NCI-H345 (cell line): ENCODE measurements at places on chromosomes 12 and 14.

DNA sequence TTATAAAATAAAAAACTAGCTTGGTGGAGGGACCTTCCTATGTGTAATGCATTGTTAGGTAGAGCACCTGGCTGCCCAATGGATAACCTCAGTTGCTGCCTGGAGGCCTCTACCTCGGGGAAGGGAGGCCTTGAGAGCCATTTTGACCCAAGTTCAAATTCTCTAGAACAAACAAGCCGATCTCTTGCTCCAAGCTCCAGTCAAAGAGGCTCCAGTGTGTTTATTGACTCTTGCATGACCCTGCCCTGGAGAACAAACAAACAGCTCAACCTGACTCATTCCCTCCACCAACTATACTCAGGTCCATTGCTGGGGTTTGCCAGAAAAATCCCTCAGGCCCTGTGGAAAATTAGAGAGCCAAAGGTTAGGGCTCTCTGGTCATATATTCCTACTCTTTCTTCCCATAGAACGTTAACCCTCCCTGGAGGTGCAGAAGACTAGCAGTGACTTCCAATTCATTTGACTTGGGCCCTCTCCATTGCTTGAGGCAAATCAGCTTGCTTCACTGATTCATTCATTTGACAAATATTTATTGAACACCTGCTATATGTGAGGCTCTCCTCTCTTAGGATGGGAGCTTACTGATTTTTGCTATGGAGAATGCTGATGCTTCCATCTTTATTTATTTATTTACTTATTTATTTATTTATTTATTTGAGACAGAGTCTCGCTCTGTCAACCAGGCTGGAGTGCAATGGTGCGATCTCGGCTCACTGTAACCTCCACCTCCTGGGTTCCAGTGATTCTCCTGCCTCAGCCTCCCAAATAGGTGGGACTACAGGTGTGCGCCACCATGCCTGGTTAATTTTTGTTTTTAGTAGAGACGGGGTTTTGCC, 73.7 kb upstream of the CISTR start:
- DNase-seq = no peak

DNA sequence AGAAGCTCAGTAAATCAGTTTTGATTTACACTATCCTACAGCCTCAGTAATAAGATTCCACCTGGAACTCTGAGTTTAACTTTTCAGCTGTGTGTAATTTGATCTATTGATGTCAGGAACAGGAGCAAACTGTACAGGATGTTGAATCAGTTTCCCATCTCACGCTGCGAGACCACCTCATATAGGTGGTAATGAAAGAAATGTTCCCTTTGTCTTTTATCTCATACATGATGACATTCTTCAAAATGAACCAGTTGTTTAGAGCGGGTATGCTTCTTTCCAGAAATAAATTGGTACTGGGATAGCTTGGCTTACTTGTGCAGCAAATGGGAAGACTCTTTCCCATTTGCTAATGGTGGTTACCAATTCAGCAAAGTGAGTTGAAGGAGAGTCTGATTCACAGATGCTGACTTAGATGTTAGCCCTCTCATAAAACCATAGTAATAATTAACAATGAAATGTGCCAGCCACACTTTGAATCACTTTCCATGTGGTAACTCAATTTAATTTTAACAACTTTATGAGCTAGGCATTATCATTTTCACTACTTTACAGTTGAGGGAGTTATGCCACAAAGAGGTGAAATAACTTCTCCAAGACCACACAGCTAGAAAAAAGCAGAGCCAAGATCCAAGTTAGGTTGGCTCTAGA, 251.5 kb downstream of the PAWR start:
- no peak for DNase-seq

DNA sequence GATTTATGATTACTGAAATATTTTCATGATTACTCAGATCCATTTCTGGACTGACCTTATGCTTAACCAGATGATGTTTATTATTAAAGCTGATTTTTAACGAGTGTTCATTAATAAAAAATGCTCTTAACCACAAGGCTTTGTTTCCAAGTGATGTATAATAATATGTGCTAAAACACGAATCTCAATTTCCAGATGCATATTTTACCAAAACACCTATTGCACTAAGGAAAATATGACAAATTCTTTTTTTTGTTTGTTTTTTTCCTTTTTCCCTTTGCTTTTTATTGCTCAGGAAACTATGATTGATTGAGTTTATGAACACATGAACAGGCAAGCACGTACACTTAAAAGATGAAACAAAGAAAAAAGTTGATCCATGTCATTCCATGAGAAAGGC, 16.9 kb upstream of the DUSP6 start:
- DNase-seq = no peak

DNA sequence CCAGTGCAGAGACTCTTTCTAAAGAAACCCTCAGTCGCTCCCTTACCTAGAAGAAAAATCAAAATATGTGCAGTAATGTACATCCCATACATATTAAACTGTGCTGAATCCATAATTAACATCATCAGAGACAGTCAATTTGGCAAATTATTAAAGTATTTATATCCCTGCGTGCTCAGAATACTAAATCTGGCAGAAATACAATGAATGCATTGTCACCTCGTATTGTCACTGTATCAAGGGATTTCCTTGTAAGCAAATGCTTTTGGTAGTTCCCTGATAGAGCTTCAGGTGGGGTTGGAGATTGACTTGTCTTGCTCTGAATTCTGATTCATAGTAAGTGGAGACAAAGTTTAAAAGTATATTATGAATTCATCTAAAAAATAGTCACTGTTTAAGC, 319.1 kb downstream of the PPFIA2 start:
- DNase-seq = no peak

DNA sequence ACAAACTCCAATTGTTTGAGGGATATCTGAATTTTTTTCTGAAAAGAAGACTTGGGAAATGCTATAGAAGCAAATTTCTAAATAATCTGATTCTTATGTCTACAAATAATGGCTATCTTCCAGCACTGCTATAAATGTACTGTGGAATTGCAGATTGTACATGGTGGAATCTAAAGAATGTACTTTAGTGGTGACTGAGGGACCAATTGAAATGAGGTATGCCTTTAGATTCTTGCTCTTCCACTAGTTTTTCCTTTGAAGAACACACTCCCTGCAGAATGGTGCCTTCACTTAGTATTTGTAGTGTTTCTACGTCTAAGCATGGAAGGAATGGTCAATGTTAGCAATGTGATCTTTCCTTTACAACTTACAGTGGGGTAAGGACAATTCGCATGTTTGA, 11.7 kb upstream of the PRB4 start:
- no peak for DNase-seq

- DNase-seq = peak; percentile 60
Observed at GRCh38 chr12:95336387-95337067, 118.9 kb downstream of the VEZT start.

DNA sequence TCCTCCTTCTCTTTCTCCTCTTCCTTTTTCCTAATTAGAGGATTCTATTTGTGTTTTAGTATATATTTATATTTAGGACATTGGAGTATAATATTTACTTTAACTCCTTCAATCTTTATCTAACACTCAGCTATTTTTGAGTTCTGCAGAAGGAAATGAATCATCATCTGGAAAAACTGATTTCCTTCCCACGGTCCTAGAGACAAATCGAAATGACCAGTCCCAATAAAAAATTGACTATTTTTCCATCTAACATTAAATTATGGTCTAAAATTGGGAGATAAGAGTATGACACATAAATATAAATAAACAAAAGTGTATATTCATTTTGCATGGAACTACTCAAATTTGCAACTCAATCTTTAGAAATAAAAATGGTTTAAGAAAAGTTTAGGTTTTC, 167.4 kb downstream of the TMTC3 start:
- DNase-seq = no peak

- no peak for DNase-seq
Observed at GRCh38 chr12:65923228-65923627, 98.9 kb downstream of the HMGA2 start.

DNA sequence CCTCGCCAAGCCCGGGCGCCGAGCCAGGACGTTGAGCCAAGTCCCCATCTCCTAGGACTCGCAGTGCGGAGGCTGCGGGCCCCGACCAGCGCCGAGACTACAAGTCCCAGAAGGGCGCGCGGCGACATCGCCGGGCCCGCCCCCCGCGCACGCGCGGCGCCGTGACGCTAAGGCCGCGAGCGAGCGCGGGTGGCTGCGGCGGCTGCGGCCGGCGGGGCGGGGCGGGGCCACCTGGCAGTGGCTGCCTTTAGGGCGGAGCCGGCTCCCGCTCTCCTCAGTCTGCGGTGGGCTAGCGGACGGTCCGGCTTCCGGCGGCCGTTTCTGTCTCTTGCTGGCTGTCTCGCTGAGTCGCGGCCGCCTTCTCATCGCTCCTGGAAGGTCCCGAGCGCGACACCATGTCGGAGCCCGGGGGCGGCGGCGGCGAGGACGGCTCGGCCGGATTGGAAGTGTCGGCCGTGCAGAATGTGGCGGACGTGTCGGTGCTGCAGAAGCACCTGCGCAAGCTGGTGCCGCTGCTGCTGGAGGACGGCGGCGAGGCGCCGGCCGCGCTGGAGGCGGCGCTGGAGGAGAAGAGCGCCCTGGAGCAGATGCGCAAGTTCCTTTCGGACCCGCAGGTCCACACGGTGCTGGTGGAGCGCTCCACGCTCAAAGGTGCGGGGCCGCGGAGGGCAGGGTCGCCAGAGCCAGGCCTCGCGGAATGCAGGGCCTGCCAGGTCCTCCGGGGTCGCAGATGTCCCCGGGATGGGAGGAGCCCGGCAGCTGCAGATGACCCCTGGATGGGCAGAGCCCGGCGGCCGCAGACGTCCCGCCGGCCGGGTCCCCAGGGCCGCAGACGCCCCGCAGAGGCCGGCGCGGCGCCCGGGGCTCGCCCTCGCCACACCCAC, at the start of gene DYNC1H1:
DYNC1H1 (plus strand) TSS at position 277 of the 884 bp plus-strand sequence; CDS start at position 396, 119 bp downstream.
- DNase-seq = peak; percentile 97

DNA sequence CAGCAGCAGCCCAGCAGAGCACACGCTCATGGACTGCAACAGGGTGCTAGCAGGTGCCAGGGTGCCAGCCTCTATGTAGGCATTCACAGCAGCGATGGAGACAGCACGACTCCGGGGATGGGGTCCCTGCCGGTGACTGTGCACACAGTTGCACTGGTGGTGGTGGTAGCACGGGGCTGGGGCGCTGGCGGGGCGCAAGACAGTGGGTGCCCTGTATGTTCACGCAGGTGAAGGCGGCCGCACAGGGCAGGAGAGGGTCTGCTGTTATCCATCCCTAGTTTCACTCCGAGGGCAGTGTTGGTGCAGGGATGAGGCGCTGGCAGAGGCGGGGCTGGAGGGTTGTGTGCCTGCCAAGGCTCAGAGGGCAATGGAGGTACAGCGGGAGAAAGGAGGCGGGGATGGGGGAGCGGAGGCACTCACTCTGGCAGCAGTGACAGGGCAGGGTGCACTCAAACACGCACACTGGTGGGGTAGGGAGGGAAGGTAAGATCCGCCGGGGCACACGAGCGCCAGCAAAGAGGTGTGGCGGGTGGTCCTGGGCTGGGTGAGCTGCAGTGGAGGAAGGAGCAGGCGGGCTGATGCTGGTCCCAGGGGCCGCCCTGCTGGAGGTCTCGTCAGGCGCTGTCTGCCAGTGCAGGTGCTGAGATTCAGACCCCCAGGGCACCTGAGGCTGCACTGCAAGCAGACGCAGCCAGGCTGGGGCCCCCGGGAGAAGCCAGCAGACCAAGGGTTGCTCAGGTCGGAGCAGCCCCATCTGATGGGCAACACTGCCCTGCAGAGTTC, 76.7 kb downstream of the GALC start:
- DNase-seq = no peak

DNA sequence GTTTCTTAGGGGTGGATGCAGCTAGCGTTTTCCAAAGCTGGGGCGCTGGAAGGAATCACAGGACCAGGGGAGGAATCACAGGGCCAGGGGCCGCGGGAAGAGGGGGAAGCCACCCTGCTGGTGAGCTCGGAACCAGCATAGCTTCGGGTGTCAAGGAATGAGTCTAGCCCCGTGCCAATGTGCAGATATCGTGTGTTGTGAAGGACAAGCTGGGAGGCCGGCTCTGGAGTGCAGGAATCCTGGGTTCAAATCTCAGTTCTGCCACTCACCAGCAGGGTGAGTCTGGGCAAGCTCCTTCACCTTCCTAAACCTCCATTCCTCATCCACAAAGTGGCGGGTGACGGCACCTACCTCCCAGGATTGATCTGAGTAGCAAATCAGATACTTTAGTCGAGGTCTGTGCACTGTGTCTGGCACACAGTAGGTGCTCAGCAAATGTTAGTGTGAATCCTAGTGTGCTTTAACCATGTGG, 53.6 kb upstream of the RIN3 start:
- DNase-seq = no peak

DNA sequence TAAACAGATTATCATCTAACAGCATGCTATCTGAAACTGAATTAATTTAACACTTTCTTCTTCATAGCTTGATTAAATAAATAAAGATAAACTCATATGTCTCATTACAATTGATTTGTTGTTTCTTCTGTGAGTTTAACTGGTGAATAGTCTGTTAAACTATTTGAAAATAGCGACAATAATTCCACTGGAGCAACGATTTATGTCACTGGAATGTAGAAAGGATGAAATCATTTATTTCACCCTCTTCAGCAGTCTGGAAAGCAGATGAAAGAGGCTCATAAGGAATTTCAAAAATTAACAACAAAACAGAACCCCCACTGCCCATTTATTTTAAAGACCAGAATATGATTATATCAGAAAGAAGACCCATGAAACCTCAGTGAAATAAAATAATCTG, 1165.1 kb upstream of the USP15 start:
- no peak for DNase-seq

DNA sequence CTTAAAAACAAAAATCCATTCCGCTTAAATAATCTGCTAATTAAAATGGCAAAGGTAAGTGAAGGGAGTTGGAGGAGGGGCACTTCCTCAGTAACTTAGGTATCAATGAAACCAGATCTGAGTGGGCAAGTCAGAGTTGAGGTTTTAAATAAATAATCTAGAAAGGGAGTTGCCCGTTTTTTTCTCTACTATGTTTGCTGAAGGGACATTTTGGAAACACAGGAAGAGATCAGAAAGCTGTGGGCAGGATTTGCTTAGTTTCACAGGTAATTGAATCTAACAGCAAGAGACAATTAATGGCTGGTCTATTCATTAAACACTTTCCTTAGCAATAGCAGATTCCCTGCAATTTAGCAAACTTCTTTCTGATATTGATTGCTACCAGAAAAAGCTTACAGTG, 186.0 kb upstream of the ABCD2 start:
- no peak for DNase-seq

GRCh38 chr14:62866376-62866775, 178.9 kb downstream of the KCNH5 start:
- no peak for DNase-seq

DNA sequence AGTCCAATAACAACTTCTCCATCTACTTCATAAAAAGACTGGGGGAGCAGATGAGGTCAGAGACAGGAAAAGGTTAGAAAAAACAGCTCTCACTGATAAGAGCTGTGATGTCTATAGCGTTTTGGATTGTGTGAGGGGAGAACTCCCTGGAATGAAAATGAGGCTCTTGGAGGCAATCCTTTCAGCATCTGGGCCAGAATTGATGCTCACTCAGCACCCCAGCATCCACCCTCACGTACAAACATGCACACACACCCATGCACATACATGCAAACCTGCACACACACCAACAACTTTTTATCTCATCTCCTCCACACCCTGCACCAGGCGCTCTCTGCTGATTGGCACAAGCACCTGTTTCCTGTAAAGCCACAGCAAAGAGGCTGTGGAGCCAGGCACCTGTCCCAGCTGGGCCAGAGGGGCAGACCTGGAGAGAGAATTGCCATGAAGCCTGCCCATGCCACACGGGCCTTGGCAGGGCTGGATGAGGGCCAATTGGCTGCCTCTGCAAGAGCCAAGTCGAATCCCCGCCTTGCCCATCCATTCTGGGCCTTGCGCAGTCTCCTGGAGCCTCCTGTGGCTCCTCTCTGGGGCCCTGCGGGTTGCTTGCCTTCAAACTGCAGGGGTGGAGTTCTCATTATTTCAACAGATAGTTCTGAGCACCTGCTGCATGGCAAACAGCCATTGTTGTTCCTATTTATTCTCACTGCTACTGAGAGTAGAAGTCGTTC, 53.1 kb downstream of the SYNE3 start:
- DNase-seq = peak; percentile 98

GRCh38 chr14:102225936-102226335, 79.0 kb downstream of the MOK start:
- no peak for DNase-seq
